ENCODE measurements at places on chromosomes 5 and 9.
A peak's percentile ranks its signal among the peaks of the same experiment; 100 is the strongest.

GRCh38 chr9:77827104-77827784, 179.1 kb upstream of the GNA14 start:
- no peak for DNase-seq

GRCh38 chr5:169736653-169737052, 99.6 kb downstream of the DOCK2 start:
- no peak for DNase-seq

GRCh38 chr5:113178073-113178779, 201.6 kb downstream of the DCP2 start:
- DNase-seq: no peak

- no peak for DNase-seq
Measured at GRCh38 chr9:120875643-120875953, 1.4 kb downstream of the PHF19 start.

GRCh38 chr9:136321561-136321960, 5.8 kb upstream of the GPSM1 start:
- DNase-seq: no peak

GRCh38 chr5:43042626-43043399, 2.7 kb upstream of the ANXA2R start:
- no peak for DNase-seq

- DNase-seq: peak; percentile 46
Measured at GRCh38 chr5:133884569-133885311, 83.7 kb downstream of the C5orf15 start.

GRCh38 chr9:8926461-8926860, 1126.9 kb upstream of the DMAC1 start:
- DNase-seq: no peak

GRCh38 chr5:178455480-178455835, 134.7 kb downstream of the COL23A1 start:
- no peak for DNase-seq

GRCh38 chr5:158899792-158900191, 199.9 kb downstream of the EBF1 start:
- DNase-seq: no peak

- no peak for DNase-seq
Measured at GRCh38 chr5:18660511-18660910, 1026.3 kb downstream of the TAF11L14 start.

GRCh38 chr5:84017523-84018172, 297.0 kb upstream of the HAPLN1 start:
- no peak for DNase-seq

GRCh38 chr5:91403438-91403837, 20.3 kb upstream of the ARRDC3 start:
- no peak for DNase-seq

- DNase-seq: no peak
Measured at GRCh38 chr5:144198386-144198785, 27.7 kb downstream of the KCTD16 start.
